Endothelial cell (in vitro differentiated cells): ENCODE measurements at places on chromosomes 6 and 20.

- no peak for DNase-seq
Observed at GRCh38 chr6:149727793-149728498, 10.0 kb upstream of the LATS1 start.

DNA sequence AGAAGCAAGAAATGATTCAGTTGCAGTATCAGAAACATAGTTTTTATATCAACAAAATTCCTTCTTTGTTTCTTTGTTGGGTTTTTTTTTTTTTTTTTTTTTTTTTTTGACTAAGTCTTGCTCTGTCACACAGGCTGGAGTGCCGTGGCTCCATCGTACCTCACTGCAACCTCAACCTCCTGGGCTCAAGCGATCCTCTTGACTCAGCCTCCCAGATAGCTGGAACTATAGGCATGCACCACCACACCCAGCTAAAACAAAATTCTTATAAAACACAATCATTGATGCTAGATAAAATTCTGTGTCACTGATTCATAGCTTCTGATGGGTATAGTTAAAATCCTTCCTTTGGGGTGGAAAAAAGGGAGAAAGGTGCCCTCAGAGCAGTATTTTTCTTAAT is 110.3 kb upstream of the TNFAIP3 start:
- DNase-seq: no peak

- DNase-seq: no peak
Observed at GRCh38 chr6:14656078-14656521, 538.5 kb downstream of the CD83 start.

- peak; percentile 74 for DNase-seq
Observed at GRCh38 chr20:57390604-57391438, at the start of gene RBM38. RBM38 (plus strand) TSS chr20:57391396; CDS start chr20:57391582, 186 bp downstream.

- DNase-seq: peak; percentile 13
Observed at GRCh38 chr20:20369250-20370093, 1.6 kb downstream of the INSM1 start.

DNA sequence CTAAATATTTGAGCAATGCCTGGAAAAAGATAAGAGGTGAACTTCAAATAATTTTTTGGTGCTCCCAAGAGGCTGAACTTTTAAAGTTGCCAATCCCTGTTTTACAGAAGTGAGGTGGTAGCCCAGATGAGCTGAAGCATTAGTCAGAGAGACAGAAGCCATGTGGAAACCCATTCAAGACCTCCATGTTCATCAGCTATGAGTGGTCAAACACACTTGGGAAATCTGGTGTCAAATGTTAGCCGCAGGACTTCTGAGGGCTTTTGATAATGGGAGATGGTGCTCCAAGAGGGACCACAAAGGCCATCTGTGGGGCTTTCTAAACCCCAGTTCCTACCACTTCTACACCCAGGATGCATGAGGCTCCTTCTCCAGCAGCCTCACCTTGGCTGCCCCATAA is 77.5 kb upstream of the MRPS10 start:
- DNase-seq: no peak

GRCh38 chr20:8952721-8953120 is 116.2 kb upstream of the PLCB4 start:
- no peak for DNase-seq

GRCh38 chr6:138593909-138594757 is 94.8 kb upstream of the NHSL1 start:
- DNase-seq: no peak

GRCh38 chr6:163739408-163739725 is 324.8 kb downstream of the QKI start:
- DNase-seq: no peak

DNA sequence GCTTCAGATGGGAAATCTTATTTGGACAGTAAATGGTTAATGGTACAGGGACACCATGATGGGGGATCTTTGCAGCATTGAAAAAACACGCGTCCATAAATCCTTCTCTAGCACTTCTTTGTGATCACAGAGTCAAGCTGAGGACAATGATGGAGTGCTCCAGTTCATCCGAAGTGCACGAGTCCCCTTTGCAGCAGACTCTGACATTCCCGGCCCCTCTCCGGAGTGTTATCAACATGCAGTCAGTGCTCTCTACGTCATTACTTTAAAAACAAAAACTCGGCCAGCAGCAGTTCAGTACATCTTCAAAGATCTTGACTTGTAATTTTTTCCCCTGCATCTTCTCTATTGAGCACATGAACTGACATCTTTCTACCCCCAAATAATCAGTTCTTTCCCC is 185.5 kb upstream of the AKAP12 start:
- no peak for DNase-seq

GRCh38 chr6:3376893-3377535 is 79.8 kb downstream of the SLC22A23 start:
- no peak for DNase-seq

DNA sequence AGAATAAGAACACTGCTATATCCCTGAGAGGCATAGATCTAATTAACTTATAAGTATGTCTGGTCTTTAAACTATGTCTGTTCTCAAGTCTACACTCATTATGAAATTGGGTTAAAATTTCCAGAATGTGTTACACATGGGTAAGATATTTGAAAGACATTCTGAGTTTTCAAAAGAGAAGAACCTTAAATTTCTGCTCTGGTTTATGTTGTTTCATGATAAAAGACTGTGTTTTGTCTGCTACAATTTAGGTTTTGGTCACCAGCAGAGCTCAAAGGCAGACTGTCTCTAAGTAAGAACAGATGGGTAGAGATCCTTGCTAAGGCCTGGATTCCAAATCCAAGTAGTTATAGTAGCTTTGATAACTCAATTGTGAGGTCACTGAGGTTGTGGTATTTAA is 6.0 kb downstream of the STMND1 start:
- DNase-seq: no peak
